Fibroblast of skin of right biceps (primary cell): ENCODE measurements at places on chromosomes 4 and X.

- DNase-seq = peak; percentile 0
These were observed 515.7 kb downstream of the SMARCA1 start for GRCh38 chrX:129007631-129008030.

DNA sequence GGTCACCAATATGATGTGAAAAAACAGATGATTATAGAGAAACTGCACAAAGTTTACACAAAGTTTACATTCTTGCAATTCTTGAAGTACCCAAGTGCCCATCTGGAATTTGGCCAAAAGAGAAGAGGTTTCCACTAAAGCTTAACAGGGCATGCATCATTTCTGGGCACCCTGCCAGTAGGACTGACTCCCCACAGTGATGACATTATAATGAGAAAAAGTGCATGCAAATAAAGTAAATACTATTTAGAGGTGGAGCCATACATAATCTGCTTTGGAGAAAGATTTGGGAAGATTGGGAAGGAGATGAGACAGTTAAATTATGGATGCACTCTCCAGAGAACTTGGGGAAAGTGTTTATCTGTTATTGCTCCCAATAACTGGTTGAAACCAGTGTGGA lies 93.7 kb upstream of the TRPC3 start:
- DNase-seq = peak; percentile 98

- peak; percentile 10 for DNase-seq
These were observed 436.9 kb downstream of the NLGN4X start for GRCh38 chrX:5791721-5792120.

DNA sequence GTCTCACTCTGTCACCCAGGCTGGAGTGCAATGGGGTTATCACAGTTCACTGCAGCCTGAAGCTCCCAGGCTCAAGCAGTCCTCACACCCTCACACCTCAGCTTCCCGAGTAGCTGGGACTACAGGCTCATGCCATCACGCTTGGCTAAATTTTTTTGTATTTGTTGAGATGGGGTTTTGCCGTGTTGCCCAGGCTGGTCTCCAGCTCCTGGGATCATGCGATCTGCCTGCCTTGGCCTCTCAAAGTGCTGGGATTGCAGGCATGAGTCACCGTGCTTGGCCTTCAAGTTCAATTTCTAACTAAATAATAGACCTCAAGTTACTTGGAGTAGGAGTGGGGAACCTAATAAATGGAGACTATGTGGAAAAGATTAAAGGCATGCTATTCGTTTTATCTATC lies 48.9 kb downstream of the MND1 start:
- peak; percentile 58 for DNase-seq

- DNase-seq = peak; percentile 71
These were observed 104.8 kb upstream of the KIT start for GRCh38 chr4:54553001-54553400.

- DNase-seq = no peak
These were observed 160.5 kb upstream of the TAPT1 start for GRCh38 chr4:16386711-16387320.

DNA sequence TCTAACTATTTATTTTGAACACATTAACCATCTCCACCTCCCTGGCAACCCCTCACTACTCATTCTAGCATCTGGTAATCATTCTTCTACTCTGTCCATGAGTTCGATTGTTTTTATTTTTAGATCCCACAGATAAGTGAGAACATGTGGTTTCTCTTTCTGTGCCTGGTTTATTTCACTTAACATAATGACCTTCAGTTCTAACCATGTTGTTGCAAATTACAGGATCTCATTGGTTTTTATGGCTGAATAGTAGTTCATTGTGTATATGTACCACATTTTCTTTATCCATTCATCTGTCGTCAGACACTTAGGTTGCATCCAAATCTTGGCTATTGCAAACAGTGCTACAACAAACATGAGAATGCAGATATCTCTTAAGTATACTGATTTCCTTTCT lies 33.4 kb upstream of the FAM47B start:
- no peak for DNase-seq

DNA sequence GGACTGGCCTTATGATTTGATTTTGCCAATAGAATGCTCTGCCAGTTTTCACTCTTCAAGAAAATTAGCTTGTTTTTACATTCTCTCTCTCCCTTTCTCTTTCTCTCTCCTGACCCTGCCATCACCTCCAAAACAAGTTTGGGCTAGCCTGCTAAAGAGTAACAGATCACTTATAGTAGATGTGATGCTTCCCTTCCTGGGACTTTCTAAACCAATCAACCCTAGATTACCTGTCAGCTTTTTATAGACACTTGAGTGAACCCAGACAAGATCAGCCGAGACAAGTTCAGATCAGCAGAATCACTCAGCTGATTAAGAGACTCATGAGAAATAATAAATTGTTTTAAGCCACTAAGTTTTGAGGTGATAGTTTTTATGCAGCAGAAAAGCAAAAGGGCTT lies 521.2 kb downstream of the ANKRD50 start:
- no peak for DNase-seq

- peak; percentile 57 for DNase-seq
These were observed 100.5 kb upstream of the TBC1D9 start for GRCh38 chr4:140856621-140857062.

- no peak for DNase-seq
These were observed 19.6 kb downstream of the WDR1 start for GRCh38 chr4:10096978-10097335.

DNA sequence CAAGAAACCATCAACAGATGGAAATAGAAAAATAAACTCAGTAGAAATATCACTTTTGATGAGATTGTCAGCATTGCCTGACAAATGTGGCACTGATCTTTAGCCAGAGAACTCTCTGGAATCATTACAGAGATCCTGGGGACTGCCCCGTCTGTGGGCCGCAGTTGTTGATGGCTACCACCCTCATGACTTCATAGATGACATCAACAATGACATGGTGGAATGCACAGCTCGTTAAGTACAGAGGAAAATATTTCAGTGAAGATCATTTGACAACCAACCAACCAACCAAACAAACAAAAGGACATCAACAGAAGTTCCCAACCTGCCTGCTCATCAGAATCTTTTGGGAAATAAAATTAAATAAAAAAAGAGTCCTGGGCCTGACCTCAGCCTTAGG lies 132.6 kb downstream of the UCHL1 start:
- no peak for DNase-seq

GRCh38 chrX:73525928-73526690 lies 36.9 kb upstream of the CHIC1 start:
- DNase-seq = no peak

DNA sequence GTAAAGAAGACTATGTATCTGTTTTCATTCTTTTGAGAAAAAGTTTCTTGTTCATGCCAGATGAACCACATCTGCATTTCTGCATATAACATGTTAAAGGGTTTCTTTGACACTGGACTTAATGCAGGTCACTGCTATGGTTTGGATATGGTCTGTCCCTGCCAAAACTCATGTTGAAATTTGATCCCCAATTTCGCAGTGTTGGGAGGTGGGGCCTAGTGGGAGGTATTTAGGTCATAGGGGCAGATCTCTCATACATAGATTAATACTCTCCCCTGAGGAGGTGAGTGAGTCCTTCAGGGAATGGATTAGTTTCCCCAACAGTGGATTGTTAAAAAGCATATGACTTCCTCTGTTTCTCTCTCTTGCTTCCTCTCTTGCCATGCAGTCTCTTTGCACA lies 45.9 kb upstream of the TMEM33 start:
- no peak for DNase-seq

GRCh38 chr4:172750910-172751309 lies 417.7 kb upstream of the GALNT7 start:
- no peak for DNase-seq

GRCh38 chr4:25977397-25978170 lies 63.6 kb downstream of the SMIM20 start:
- no peak for DNase-seq

DNA sequence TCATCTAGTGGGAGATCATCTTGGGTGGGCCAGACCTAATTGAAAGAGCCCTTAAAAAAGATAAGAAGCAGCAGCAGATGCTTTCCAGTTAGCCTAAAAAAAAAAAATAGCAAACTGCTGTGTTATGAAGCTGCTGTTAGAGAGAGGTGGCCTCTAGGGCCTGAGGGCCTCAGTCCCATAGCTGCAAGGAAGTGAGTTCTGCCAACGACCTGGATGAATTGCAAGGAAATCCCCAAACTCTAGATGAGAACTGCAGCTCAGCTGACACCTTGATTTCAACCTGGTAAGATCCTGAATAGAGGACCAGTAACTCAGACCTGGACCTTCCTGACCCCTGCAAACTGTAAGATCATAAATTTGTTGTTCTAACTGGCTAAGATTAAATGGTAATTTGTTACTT lies 275.2 kb downstream of the TENM3 start:
- DNase-seq = no peak
